Colonic mucosa (tissue), 4 donors: ENCODE measurements at places on chromosomes 4 and X. TPM values are rescaled to one million over a fixed set of nuclear protein-coding genes. Genes with fewer than 3 reads are reported as not detected.

MGARP gene
- not detected for total RNA-seq

DNA sequence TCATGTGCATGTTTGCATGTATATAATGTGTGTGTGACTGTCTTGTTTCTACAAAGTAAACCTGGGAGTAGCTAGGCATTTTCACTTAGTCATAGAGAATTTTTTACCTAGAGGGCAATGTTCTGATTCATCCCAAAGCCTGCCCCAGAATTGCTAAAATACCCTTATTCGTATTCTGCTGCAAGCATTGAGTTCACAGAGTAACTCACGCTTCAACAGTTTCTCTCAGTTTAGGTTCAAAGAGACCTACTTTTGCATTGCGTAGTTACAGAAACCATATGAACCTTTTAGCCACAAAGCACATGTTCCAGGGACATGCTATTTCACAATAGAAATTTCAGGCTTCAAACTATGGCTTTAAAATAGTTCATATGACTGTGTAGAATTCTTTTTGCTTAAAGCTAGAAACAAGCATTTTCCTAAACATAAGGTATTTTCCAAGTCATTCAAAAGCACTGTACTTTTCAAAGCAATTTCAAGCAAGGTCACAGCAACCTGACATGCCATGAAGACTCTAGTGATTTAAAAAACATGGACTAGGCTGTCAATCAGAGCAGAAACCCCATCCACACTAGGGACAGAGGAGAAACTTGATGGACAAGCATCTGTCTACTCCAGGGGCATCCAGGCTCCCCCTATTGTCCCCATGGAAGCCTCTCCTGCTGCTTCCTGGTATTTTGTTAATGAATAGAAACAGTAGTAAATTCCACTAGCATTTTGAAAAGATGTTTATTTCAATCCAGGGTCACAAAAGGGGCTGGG, 81.5 kb upstream of the MAPK10 start:
- DNase-seq, result no peak
- no peaks in the 10 kb centered on the region for H3K4me1 ChIP-seq
- no peaks in the 10 kb centered on the region for H3K36me3 ChIP-seq
- no peak overlapping the region for H3K27ac ChIP-seq
- H3K4me3 ChIP-seq, result no peak overlapping the region

DNA sequence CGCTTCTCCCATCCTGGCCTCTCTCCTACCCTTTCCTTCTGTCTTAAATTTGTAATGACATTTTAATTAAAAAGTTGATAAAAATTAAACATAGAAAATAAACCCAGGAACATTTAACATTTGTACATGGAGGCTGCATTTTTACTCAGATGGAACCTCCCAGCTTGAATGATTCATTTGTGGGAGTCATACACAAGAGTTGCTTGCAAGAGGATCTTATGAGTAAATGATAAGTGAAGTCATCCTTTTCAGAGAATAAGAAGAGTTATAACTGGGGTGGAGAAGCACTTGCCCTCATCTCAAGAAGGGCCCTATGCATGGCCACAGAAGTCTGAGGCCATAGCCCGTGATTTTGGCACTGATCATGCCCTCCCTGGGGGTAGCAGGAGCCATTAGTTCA, 482.9 kb upstream of the BOD1L1 start:
- H3K27me3 ChIP-seq, result no peaks in the 10 kb centered on the region
- no peaks in the 10 kb centered on the region for H3K36me3 ChIP-seq
- DNase-seq, result no peak
- no peaks in the 10 kb centered on the region for H3K4me1 ChIP-seq

DNA sequence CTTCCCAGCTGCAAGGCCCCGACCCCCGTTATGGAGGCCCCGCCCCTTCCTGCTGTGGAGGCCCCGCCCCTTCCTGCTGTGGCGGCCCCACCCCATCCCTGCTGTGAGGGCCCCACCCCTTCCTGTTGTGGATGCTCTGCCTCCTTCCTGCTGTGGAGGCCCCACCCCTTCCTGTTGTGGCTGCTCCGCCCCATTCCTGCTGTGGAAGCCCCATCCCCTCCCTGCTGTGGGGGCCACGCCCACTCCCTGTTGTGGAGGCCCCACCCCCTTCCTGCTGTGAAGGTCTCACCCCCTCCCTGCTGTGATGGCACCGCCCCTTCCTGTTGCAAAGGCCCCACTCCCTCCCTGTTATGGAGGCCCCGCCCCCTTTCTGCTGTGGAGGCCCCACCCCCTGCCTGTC, 104.9 kb upstream of the PSAPL1 start:
- no peak for DNase-seq
- no peaks in the 10 kb centered on the region for H3K4me1 ChIP-seq
- no peaks in the 10 kb centered on the region for H3K36me3 ChIP-seq
- H3K4me3 ChIP-seq, result no peak overlapping the region
